ENCODE measurements at places on chromosomes 5 and 9. TPM values are rescaled to one million over a fixed set of nuclear protein-coding genes. Genes with fewer than 3 reads are reported as not detected.

DNA sequence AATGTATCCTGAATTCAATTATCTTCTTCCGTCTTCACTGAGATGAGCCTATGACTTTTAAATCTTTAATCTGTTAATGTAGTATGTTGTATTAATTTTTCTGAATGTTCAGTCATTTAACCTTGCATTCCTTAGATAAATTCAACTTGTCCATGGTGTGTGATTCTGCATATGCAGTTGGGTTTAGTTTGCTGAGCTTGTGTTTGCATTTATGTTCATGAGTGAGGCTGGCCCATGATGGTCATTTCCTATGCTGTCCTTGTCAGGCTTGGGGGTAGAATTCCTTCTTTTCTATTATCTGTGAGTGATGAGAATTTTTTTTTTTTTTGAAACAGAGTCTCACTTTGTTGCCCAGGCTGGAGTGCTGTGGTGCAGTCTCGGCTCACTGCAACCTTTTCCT lies 131.8 kb upstream of the COL5A1 start:
- no peaks in the 10 kb centered on the region for H3K4me1 ChIP-seq
- no peak overlapping the region for H3K4me3 ChIP-seq
- no peak for DNase-seq
- H3K36me3 ChIP-seq: no peaks in the 10 kb centered on the region
- no peak overlapping the region for H3K27ac ChIP-seq
- H3K27me3 ChIP-seq: no peaks in the 10 kb centered on the region

DNA sequence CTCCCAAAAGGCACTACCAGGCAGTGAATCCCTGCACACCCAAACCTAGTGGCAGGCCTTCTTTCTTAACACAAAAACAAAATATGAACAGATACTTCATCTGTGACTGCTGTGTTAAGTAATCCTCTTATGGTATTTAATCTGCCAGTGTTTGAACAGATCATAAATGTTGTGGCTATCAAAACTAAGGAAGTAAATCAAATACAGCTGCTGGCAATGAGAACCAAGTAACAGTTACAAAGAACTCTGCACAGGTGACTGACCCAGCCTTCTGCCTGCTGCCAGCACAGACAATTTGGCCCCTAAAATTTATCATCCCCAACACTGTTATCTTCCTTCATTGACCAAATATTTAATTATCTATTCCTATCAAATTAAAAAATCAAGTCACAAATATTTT lies 78.0 kb downstream of the GNAQ start:
- no peak overlapping the region for H3K27ac ChIP-seq
- H3K27me3 ChIP-seq: no peaks in the 10 kb centered on the region
- DNase-seq: no peak

DNA sequence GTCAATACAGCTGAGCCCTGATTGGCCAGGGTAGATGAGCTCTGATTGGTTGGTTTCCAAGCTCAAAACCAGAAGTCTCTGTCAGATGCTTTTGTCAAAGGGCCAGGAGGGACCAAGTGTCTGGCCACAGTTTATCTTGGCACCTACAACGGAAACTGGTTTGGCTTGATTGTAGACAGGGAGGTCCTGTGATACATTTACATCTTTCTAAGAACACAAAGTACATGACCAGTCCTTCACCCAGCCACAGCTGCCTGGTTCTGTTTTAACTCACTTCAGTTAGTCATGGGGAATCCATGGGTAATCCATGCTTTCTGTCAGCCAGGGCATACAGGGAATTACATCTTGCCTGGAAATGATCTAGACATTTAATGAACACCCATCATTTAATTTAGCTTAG lies 171.2 kb downstream of the SLC12A2 start:
- DNase-seq: no peak
- H3K27ac ChIP-seq: no peak overlapping the region
- no peaks in the 10 kb centered on the region for H3K27me3 ChIP-seq
- no peak overlapping the region for H3K4me3 ChIP-seq
- no peaks in the 10 kb centered on the region for H3K4me1 ChIP-seq
- H3K36me3 ChIP-seq: no peaks in the 10 kb centered on the region

GRCh38 chr9:1910269-1910811 lies 104.8 kb upstream of the SMARCA2 start:
- H3K27ac ChIP-seq: no peak overlapping the region
- no peak for DNase-seq
- H3K4me3 ChIP-seq: no peak overlapping the region
- H3K27me3 ChIP-seq: no peaks in the 10 kb centered on the region

The C9orf153 gene
- 0.24 TPM for total RNA-seq

- DNase-seq: no peak
- no peak overlapping the region for H3K27ac ChIP-seq
- no peak overlapping the region for H3K4me3 ChIP-seq
- no peaks in the 10 kb centered on the region for H3K4me1 ChIP-seq
- no peaks in the 10 kb centered on the region for H3K36me3 ChIP-seq
Measured at GRCh38 chr5:135714126-135714894, 120.2 kb upstream of the SLC25A48 start.

The STING1 gene
- total RNA-seq: 11.3 TPM

- H3K27me3 ChIP-seq: no peaks in the 10 kb centered on the region
- no peaks in the 10 kb centered on the region for H3K4me1 ChIP-seq
- no peaks in the 10 kb centered on the region for H3K36me3 ChIP-seq
- H3K27ac ChIP-seq: no peak overlapping the region
Measured at GRCh38 chr9:82736701-82737100, 326.2 kb downstream of the RASEF start.

The LHX6 gene
- total RNA-seq: 0.32 TPM

GRCh38 chr5:105740242-105740641 lies 1930.5 kb downstream of the EFNA5 start:
- H3K4me1 ChIP-seq: no peaks in the 10 kb centered on the region
- no peak overlapping the region for H3K27ac ChIP-seq
- no peak for DNase-seq
- H3K4me3 ChIP-seq: no peak overlapping the region
- H3K36me3 ChIP-seq: no peaks in the 10 kb centered on the region

DNA sequence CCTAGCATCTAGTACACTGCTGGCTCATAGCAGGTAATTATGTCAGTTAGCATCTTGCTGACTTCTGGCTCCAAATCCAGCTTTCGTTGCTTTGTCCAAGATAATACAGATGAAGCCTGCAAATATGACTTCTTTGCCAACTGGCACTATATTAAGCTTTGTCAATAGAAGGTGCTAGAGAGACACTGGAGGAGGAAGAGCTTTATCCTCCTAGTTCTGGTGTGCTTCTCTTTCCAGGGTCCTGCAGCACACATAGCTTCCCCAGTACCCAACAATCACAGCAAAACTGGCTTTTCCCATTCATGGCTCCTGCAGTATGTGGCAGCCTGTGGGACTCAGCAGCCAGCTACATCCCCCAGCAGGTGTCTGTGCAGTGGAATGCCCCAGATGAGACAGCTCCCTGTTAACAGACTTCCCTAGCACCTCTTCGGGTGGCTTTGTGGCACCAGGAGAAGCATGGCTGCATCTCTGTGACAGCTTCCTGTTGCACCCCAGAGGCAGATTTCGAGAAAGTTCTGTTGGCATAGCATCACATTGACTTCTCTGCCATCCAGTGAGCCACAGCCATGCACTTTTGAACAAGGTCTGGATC lies 147.8 kb downstream of the OXCT1 start:
- no peaks in the 10 kb centered on the region for H3K36me3 ChIP-seq
- no peaks in the 10 kb centered on the region for H3K27me3 ChIP-seq
- H3K4me3 ChIP-seq: no peak overlapping the region
- H3K4me1 ChIP-seq: no peaks in the 10 kb centered on the region

The SHISAL2B gene
- not detected for total RNA-seq

DNA sequence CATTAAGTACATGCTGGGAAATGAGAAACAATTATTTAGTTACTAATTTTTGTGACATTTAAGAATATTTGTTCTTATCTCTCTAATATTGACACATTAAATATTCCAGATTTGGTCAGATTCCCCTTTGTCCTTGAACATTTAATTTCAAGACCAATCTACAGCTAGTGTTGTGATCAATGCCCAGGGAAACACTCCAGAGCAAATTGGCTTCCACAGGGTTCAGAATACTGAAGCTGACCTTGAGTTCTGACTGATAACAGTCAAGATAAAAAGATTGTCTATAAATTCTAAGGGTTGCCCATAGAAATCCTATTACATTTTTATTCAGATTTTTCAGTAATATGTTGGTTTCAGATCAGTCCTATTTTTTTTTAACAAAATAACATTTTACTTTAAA lies 31.3 kb downstream of the ZFYVE16 start:
- no peak overlapping the region for H3K4me3 ChIP-seq
- peaks cover 9% of the 10 kb centered on the region for H3K4me1 ChIP-seq
- no peaks in the 10 kb centered on the region for H3K27me3 ChIP-seq
- peaks cover 12% of the 10 kb centered on the region for H3K36me3 ChIP-seq
- no peak overlapping the region for H3K27ac ChIP-seq

- no peaks in the 10 kb centered on the region for H3K27me3 ChIP-seq
- H3K36me3 ChIP-seq: no peaks in the 10 kb centered on the region
- H3K4me3 ChIP-seq: no peak overlapping the region
- H3K4me1 ChIP-seq: no peaks in the 10 kb centered on the region
Measured at GRCh38 chr9:76451234-76451633, 7.7 kb upstream of the GCNT1 start.

The TMEM174 gene
- total RNA-seq: not detected

DNA sequence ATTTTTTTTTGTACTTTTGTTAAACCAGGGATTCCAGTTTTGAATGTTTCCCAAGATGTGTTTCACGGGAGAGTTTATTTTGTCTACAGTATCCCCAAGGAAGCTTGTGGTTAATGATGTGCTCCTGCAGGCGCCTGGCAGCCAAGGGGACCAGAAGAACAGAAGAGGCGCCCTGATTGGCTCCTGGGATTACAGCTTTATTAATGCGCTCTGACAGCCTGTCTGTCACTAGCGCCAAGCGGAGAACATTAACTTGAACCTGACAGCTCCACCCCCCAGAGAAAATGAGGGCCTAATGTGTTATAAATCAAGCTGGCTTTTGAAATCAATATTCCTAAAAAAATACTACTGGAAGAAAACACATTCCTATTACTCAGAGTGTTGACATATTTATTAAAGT lies 5.0 kb upstream of the FBXL7 start:
- peaks cover 7% of the 10 kb centered on the region for H3K27me3 ChIP-seq
- no peak overlapping the region for H3K4me3 ChIP-seq
- H3K36me3 ChIP-seq: no peaks in the 10 kb centered on the region
- H3K27ac ChIP-seq: no peak overlapping the region

The DAB2 gene
- 7.3 TPM for total RNA-seq

GRCh38 chr9:21605489-21605931 lies 123.4 kb upstream of the IFNE start:
- no peaks in the 10 kb centered on the region for H3K27me3 ChIP-seq
- H3K4me3 ChIP-seq: no peak overlapping the region
- no peak for DNase-seq
- H3K27ac ChIP-seq: no peak overlapping the region
- no peaks in the 10 kb centered on the region for H3K4me1 ChIP-seq
- H3K36me3 ChIP-seq: no peaks in the 10 kb centered on the region

GRCh38 chr9:19940811-19941535 lies 152.1 kb upstream of the SLC24A2 start:
- DNase-seq: no peak
- H3K27me3 ChIP-seq: no peaks in the 10 kb centered on the region
- no peaks in the 10 kb centered on the region for H3K4me1 ChIP-seq
- H3K36me3 ChIP-seq: no peaks in the 10 kb centered on the region
- no peak overlapping the region for H3K27ac ChIP-seq

DNA sequence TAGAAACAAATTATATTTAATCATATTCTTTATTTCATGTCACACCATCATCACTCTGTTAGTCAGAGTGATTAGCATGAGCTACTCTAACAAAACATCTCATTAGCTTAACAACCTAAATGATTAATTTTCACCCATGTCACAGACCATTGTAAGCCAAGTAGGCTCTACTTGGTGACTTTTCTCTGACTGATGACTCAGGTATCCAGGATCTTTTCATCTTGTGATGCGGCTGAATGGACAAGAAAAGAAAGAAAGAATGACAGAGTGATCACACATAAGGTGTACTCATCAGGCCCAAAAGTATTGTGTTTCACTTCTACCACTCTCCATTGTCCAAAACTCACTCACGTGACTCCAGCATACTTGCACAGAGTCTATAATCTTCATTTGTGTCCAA lies 299.3 kb downstream of the ANXA1 start:
- H3K27me3 ChIP-seq: no peaks in the 10 kb centered on the region
- H3K36me3 ChIP-seq: no peaks in the 10 kb centered on the region
- DNase-seq: no peak
- no peak overlapping the region for H3K4me3 ChIP-seq

- no peak overlapping the region for H3K27ac ChIP-seq
- H3K4me3 ChIP-seq: no peak overlapping the region
- H3K36me3 ChIP-seq: peaks cover 3% of the 10 kb centered on the region
Measured at GRCh38 chr9:87653941-87654340, 72.0 kb upstream of the CTSL start.

The KIF27 gene
- total RNA-seq: 2.6 TPM

The UBE2QL1 gene
- 0.68 TPM for total RNA-seq

DNA sequence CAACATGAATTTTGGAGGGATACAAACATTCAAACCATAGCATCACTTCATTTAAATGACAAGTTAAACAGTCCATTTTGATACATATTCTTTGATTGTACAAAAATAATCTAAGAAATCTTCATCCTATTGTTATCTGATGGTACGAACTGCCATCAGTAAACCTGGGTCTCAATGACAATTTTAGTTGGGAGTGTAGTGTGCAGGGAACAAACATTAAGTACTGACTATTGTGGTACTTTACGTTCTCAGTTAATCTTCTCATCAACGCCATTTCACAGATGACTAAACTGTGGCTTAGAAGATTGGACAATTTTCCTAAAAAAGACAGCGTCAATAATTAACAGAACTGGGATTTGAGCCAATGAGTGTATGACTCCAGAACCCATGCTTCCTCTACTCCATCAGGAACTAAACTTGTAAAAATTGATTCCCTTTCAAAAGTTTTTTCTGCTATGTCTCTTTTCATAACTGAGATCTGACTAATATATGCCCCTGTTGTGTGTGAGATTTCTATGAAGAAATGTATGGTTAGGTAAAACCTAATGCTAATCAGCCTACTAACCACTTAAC lies 21.1 kb downstream of the TNPO1 start:
- peaks cover 6% of the 10 kb centered on the region for H3K4me1 ChIP-seq
- H3K27ac ChIP-seq: no peak overlapping the region
- H3K36me3 ChIP-seq: no peaks in the 10 kb centered on the region
- no peak overlapping the region for H3K4me3 ChIP-seq
- no peak for DNase-seq

The ZFP2 gene
- 0.56 TPM for total RNA-seq

GRCh38 chr9:3817208-3817607 lies 291.4 kb upstream of the RFX3 start:
- no peaks in the 10 kb centered on the region for H3K27me3 ChIP-seq
- H3K4me1 ChIP-seq: no peaks in the 10 kb centered on the region
- no peak for DNase-seq
- no peak overlapping the region for H3K4me3 ChIP-seq

DNA sequence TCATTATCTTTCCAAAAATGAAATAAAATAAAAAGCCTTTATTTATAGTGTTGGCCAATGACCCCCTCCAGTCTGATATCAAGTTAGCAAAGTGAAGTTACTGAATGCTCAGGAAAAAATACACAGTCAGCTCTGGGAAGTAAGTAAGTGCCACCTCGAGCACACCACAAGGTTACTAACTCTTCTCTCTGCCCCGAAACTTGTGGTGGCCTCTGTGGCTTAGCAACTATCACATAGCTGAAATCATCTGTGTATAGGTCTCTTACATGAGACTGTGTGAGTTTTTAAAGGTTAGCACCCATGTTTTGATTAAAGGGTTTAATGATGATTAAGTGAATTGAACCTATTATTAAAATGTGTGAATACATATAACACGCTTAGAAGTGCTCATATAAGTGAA lies 161.4 kb upstream of the KLF4 start:
- no peaks in the 10 kb centered on the region for H3K27me3 ChIP-seq
- H3K27ac ChIP-seq: no peak overlapping the region
- no peak for DNase-seq
- H3K4me1 ChIP-seq: peaks cover 2% of the 10 kb centered on the region
- H3K36me3 ChIP-seq: no peaks in the 10 kb centered on the region
- no peak overlapping the region for H3K4me3 ChIP-seq

GRCh38 chr5:11711932-11712331 lies 192.3 kb downstream of the CTNND2 start:
- H3K27me3 ChIP-seq: no peaks in the 10 kb centered on the region
- H3K4me1 ChIP-seq: no peaks in the 10 kb centered on the region
- no peak for DNase-seq
- H3K36me3 ChIP-seq: no peaks in the 10 kb centered on the region

Data from right lobe of liver (tissue), 6 donors.